ENCODE measurements at places on chromosomes 3 and 15.

- no peak for DNase-seq
Measured at GRCh38 chr15:23073890-23074646, 34.7 kb upstream of the TUBGCP5 start.

DNA sequence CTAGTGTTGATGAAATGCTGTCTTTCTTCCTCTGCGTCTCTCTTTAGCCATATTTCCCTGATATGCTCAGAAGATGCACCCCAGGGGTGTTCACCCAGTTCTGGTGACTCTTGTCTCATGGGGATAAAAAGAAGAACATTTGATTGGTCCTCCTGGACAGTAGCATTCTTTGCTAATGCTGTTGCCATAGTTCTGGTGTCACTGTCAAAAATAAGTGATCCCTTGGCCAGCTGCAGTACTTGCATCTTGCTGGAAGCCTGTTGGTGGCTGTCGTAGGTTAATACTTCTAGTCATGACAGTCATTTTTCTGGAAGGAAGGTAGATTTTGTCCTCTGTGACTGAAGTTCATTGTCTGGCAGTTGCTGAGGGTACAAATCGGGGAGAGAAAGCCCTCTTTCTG, 124.5 kb downstream of the UNC13C start:
- no peak for DNase-seq

GRCh38 chr15:67187351-67187854, 67.1 kb downstream of the AAGAB start:
- no peak for DNase-seq

DNA sequence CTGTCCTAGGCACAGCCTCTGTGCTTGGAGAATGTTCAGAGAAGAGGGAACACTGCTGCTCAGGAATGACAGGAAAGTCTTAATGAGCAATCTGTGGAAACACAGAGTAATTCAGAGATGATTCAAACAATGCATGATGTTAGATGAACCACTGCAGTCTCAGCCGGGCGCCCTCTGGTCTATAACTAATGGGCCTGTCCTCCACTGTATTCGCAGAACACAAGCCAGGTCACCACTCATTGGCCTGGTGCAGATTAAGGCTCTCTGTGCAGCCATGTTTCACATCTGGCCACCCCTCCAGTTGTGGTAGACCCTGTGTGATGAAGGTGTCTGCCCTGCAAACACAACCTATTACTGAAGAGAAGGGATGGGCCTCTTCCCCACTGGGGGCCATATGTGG, 281.7 kb upstream of the ROPN1 start:
- DNase-seq: no peak

DNA sequence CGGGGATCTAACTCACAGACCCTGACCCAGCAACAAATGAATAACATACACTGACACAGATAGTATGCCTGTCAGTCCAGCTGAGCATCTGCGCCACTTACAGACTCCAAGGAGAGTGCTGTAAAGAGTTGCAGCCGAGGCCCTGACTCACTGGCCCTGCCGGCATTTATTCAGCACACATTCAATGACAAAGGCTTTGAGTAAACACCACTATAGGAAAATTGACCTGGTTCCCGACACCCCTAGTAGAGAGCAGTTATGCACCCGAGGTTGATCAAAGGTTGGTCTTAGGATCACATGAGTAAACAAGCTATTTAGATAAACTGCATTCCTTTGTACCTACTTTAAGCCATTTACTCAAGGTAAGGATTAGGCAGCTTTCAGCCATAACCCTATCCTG, 22.7 kb downstream of the LARS2 start:
- no peak for DNase-seq

- DNase-seq: no peak
Measured at GRCh38 chr3:39126532-39127071, 19.1 kb downstream of the TTC21A start.

GRCh38 chr15:90956274-90957030, 1.8 kb downstream of the RCCD1 start:
- DNase-seq: peak; percentile 48

GRCh38 chr3:115784739-115785536, 161.6 kb downstream of the GAP43 start:
- no peak for DNase-seq

DNA sequence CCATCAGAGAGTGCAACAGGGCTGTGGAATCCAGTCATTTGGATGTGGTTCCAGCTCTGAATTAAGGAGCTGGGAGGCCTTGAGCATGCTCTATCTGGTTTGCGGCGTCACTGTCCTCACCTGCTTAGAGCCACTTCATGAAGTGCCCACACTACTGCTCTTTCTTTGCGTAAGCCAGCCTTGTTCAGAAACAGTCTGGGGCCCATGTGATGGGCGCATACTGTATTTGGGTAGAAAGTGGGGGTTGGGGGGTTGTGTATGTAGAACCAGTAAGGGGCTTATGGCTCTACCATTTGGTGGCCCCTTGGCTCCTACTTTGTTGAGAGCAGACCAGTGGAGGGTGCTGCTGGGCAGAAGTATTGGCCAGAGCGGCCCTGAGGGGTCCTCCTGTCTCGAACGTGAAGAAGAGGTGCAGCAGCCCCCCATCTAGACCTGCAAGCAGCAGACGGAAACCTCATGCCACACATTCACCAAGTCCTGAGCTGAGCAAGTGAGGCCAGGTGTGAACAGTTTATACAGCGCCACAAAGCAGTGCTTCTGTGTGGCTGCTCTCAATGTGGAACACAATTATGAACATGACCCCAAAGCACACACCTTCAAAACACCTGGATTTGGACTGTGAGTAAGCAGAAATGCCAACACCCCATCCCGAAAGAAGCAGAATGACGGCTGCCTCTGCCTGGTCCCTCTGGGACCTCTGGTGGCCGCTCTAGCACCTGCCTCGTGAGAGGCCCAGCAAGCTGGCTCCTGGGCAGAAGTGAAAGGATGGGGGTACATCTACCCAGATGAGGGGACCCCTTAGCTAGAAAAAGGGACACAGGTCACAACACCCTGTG, 26.6 kb downstream of the SRPRB start:
- no peak for DNase-seq

GRCh38 chr3:130529486-130530215, 12.7 kb downstream of the COL6A6 start:
- DNase-seq: no peak

DNA sequence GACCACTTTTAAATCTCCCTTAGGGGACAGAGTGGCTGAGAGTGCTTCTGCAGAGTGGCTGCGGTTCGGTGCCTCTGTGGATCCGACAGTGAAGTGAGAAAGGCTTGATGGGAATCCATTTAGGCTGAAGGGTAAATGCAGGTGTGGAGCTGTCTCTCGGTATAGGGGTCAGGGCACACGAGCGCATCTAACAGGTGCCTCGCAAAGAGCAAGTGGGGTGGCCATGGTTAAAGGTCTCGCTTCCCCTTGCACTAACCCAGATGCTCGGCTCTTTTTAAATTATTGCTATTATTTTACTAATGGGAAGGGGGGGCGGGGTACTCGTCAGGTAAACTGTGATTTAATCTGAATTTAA, 598 bp upstream of the GJD2 start:
- no peak for DNase-seq
